Activated CD4-positive, alpha-beta T cell treated with anti-CD3 and anti-CD28 coated beads, Interleukin-2, amount 10 ng/mL, durations not matched to agents 7 days and 5 days (primary cell): ENCODE measurements at places on chromosomes 11 and 22. TPM values are rescaled to one million over a fixed set of nuclear protein-coding genes. Genes with fewer than 3 reads are reported as not detected.

DNA sequence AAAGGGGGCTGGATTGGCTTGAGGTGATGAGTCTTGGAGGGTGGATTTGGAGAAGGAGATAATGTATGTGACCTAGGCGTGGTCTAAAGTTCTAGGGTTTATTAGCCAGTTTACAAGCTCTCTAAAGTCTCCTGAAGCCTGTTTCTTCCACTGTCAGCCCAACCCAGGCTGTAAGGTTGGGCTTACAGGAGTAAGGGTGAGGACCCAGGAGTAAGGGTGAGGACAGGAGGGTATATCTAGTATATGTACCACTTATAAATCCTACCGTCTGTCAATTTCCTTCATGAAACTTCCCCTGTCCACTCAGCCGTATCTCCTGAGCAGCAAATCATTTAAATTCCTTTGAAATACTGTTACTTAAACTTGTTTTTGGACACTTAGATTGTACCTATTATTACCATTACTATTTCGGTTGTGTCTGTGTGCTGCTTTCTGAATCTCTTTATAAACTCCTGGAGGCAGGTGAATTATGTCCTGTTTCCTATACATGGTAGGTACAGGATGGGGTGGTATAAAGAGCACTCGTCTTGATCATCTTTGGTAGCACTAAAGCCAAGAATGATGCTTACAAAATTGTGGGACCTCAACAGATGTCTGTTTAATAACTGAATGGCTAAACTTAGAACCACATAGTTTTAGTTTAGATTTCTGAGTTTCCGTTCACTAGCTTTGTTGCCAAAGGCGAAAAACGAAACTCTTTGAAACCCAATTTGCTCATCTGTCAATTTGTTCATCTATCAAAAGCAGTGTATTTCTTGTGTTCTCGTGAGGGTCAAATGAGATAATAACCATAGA is 192.0 kb downstream of the GRIK4 start:
- no peak for DNase-seq

The OR4X2 gene
- total RNA-seq: not detected

The ANGPTL5 gene
- total RNA-seq: not detected

- DNase-seq: no peak
Measured at GRCh38 chr11:27973851-27974536, 134.0 kb downstream of the KIF18A start.

DNA sequence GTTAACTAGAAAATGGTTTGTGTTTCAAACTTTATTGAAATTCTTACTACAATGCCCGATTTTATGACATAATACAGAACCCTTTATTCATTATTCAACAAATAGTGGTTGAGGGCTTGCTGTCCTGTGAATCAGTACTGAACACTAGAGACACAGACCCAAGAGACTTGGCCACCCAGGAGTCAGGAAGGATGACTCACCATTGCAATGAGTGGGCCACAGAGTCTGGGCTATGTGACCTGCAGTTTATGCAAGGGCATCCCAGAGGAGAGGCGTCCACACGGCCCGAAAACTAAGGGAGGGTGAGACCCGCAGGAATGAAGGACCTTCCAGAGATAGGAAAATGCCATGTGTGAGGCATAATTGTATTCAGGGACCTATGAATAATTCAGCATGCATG is 143.8 kb upstream of the DDI1 start:
- DNase-seq: no peak

DNA sequence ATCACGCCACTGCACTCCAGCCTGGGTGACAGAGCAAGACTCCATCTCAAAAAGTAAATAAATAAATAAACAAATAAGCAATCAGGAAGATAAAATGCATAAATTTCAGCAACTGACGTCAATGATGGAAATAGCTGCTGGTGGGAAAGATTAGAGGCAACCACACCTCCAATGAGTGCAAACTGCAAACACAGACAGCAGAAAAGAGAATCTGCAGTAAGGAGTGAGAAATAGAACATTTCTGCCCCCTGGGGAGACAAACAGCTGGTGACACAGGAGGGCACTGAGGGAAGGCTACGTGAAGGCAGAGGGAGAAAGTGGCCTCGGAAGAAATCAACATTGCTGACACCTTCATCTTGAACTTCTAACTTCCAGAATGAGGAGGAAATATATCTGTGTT is 6.5 kb downstream of the PI4KA start:
- no peak for DNase-seq

GRCh38 chr22:38925571-38926041 is 31.8 kb upstream of the APOBEC3A start:
- no peak for DNase-seq
